ENCODE measurements at places on chromosomes 7 and 10.

DNA sequence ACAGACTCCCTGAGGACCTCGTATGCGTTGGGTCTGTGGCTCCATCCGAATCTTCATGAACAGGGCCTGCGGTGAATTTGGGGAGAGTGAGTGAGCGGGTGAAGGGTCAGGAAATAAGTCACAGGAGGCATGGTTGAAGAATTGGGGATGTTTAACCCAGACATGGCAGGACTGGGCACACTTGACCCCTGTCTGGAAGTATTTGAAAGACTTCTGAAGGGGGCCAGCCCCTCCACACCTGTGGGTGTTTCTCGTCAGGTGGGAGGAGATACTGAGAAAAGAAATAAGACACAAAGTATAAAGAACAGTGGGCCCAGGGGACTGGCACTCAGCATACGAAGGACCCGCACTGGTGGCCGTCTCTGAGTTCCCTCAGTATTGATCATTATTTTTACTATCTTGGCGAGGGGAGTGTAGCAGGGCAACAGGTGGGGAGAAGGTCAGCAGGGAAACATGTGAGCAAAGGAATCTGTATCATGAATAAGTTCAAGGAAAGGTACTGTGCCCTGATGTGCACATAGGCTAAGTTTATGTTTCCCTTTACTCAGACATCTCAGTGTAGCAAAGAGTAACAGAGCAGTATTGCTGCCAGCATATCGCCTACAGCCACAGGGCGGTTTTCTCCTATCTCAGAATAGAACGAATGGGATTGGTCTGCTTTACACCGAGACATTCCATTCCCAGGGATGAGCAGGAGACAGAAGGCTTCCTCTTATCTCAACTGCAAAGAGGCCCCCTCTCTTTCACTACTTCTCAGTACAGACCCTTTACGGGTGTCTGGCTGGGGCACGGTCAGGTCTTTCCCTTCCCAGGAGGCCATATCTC, 38.2 kb upstream of the PFKFB3 start:
- DNase-seq = no peak

DNA sequence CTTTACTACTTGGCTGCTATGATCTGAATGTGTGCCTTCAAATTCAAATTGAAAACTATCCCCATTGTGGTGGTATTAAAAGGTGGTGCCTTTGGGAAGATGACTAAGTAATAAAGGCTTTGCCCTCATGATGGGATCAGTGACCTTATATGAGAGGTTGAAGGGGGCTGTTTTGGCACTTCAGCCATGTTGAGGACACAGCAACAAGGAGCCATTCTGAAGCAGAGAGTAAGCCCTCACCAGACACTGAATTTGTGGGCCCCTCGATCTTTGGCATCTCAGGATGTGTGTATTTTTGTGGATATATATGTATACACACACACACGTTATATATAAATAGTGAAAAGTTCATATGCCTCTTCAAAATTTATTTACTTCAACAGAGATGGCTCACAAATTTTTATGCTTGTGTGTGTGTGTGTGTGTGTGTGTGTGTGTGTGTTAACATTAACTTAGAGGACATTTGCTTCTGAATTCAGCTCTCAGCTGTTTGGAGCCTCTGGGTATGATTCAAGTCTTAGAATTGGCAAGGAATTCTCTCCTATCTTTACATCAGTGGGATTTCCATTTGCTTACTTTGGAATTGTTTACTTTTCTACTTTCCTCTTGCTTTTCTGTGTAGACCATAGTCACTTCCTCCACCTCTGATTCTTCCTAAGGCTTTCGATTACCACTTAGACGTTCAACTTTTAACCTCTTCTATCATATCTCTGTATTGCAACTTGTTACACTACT, 66.6 kb downstream of the MAGI2 start:
- no peak for DNase-seq

DNA sequence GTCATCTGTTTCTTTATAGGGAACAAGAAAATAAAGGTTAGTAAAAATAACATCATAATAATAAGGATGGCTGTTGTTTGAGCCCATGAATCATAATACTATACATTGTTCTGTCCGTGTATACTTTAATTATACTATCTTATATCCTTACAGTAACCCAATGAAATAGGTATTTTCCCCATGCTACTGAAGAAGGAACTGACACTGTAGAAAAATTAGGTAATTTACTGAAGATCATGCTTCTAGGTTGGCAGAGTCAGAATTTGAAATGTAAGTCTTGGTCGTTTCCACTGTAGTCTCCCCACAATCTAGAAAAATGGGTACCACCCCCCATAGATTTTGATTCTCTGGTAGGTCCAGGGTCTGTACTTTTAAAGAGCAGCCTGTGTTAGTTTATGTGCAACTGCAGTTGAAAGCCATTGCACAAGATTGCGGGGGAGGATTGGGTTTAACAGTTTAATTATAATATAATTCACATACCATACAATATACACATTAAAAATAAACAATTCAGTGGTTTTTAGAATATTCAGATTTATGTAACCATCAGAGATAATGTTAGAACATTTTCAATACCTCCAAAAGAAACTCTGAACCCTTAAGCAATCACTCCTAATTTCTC, 47.7 kb downstream of the SHOC2 start:
- no peak for DNase-seq

GRCh38 chr7:77571801-77572200, 34.7 kb downstream of the PTPN12 start:
- no peak for DNase-seq

DNA sequence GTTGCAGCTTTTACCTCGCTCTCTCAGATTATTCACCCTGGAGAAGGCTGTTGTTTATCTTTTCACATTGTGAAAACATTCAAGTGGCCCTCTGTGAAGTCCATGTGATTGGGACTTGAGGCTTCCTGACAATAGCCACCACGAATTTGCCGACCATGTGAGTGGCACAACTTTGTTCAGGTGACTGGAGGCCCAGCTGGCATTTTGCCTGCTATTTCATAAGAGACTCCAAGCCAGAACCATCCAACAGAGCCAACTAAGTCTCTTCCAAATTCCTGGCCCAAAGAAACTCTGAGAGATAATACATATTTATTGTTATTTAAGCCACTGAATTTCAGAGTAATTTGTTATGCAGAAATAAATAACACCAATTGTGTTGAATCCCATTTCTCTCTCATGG, 38.2 kb upstream of the CCSER2 start:
- DNase-seq = no peak

DNA sequence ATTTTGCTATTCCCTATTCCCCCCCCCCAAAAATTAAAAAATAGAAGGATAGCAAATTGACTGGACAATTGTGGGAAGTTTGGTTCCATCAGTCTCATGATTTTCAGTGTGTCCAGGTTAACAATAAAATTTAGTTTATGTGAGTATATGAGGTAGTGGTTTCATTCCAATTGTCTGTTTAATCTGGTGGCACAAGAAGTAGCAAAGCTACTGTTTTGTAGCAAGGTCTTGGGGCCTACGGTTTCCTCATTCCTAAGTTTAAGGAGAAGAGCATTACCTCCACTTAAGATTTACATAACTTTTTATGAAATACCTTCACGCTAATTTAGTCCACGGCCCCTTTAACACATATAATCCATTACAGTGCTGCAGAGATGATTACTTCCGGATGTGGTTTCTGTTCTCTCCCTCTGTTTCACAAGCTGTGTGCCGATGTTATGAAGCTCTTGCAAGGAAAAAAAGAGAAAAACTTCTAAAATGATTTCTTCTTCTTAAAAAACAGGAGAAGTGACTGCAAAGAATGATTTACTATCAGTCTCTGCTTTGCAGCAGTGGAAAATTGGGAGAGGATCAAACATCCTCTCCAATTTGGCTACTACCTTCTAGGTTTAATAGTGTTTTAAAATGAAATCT, 32.7 kb upstream of the NPVF start:
- DNase-seq = no peak

DNA sequence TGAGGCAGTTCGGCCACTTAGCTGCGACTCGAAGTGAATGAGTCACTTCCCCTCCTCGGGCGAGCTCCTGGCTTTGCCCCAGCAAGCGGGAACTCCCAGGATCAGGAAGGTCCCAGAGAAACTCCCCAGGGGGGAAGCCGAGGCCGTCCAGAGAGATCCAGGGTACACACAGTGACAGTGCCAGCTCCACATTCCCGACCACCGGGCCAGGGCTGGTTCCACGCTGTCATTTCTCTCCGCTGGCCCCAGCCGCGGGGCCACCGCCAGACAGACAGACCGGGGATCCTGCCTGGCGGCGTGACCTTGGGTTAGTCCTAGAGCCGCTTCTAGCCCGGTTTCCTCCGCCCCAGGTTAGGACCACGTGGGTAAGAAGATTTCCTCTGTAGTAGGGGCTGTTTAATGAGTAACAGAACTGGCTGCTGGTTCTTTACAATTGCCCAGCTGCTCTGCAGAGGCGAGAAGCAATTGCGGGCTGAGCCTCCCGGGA, 463 bp upstream of the UPP1 start:
- no peak for DNase-seq

DNA sequence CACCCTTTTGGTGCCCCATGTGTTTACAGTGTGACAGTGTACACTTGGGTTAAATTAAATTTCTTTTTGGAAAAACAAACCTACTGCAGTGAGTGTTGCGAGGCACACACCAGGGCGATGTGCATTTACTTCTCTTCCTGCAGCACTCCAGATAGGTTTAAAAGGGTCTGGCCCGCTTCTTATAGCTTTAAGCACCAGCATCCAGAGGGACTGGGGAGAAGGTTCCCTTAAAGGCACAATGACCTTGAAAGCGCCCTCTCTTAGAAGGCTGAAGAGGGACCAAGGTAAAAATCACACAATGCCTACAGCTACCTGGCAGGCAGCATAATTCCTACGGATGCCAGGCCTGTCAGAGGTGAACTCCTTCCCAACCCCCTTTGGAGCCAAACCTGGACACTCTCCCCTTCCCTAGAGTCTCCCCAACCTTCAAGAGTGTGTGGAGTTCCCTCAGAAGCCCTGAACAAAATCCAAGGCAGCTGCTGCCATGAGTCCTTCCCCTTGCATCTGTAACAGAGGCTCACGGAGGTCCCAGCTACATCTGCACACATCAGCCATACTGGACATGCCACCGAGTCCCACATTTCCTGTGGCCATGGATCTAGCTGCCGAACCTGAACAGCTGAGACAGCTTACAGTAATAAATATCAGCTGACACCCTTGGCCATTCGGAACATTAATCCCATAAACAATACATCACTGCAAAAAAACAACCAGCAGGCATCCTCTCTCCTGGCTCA, 33.2 kb downstream of the TRIM8 start:
- DNase-seq = no peak

DNA sequence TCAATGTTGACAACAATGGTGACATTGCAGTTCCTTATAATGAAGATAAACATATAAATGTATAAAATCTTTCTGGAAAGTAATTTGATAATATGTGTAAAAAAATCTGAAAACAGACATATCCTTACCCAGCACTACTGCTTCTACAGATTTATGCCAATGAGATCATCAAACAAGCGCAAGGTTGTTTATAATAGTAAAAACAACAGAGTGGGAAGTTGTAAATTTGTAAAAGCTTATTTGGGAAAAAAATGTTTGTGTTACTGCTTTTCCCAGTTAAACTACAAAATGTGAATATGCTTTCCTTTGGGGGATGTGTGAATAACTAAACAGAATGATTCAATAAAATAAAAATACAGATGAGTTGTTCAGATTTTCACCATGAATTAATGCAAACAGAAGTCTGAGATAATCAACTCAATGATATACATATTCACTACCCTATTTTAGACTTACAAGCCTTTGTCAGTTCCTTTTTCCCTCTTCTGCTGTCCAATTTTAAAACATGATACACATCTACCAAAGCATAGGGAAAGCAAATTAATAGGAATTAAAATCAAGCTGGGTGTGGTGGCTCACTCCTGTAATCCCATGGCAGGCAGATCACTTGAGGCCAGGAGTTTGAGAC, 82.1 kb downstream of the USP6NL start:
- DNase-seq = no peak

- DNase-seq = no peak
Observed at GRCh38 chr7:130384371-130384801, 4.1 kb downstream of the CPA1 start.

DNA sequence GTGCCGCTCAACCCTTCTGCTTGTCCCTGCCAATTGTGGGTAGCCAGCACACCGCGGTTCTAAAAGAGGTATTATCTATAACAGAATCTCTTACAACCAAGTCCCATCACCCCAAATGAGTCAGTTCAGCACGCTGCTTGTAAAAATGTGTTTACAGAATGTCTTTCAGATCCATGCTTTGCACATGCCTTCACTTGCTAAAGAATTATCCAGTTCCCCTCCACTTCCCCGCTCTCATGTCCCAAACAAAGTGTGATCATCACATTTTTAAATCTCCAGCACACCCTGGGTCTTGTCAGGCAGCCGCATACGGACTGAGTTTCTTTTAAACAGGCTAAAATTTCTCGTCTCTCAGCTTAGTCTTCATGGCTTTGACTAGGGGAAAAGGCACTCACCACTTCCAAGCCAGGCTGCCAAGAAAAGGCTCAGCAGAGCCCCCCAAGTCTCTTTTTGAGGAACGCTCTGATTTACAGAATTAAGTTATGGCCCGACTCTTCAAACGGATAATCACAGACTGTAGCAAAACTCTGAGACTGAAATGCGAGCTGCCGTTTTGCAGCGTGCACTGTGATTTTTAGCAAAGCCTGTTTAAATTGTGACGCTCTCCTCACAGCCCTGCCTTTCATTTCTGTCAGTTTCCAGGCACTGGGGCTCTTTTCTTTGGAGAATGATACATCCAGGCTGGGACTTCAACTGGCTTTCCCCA, 29.8 kb upstream of the FGFR2 start:
- DNase-seq = no peak

DNA sequence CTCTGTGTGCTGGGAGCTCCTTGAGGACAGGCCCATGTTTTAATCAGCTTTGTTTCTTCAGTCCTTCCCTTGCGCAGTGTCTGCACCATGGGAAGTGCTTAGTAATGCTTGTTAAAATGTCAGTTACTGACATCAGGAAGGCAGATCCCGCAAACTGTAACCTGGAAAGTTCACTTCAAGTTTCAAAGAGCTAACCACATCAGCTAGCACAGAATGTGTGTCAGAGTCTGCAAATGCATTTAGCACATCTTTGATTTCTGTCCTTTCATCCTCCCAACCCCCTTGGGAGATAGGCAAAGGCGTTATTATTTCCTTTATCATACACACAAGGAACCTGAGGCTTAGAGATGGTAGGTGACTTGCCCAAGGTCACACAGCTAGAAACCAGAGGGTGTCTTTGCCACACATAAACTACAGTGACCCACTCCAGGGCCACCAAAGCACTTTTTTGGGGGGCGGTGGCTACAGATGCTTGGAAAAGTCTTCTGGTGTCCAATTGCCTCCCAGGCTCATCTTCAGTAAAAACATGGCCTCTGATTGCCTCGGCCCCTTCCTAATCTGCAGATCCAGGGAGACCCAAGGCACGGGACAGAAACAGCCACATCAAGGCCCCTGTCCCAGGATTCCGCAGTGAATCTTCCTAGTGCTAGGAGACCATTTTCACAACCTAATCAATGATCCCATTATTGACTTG, 116.2 kb upstream of the GPR26 start:
- no peak for DNase-seq

DNA sequence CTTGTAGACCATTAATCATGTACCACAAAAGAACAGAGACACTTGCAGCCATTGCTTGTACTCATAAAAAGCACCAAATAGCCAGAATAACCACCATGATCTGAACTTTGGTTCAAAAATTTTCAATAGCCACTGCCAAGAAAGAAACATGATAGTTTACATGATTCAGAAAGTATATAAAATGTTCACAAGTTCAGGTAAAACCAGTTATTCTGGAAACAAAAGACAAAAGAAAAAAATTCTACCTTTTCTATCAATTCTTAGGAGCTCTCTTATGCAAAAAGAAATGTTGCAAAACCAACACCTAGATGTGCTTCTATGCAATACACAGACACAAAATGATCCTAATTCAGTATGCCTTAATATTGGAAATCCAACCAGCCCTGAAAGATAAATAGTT, 108.7 kb downstream of the PCLO start:
- no peak for DNase-seq

GRCh38 chr10:91690412-91690811, 57.5 kb upstream of the PPP1R3C start:
- no peak for DNase-seq

All from cortex of kidney (tissue), 1 donor.